Endothelial cell (in vitro differentiated cells): ENCODE measurements at places on chromosomes 5 and 9.

GRCh38 chr5:136014049-136015002, 14.5 kb upstream of the TGFBI start:
- DNase-seq: no peak

GRCh38 chr9:83701286-83701685, 6.5 kb downstream of the UBQLN1 start:
- DNase-seq: no peak

DNA sequence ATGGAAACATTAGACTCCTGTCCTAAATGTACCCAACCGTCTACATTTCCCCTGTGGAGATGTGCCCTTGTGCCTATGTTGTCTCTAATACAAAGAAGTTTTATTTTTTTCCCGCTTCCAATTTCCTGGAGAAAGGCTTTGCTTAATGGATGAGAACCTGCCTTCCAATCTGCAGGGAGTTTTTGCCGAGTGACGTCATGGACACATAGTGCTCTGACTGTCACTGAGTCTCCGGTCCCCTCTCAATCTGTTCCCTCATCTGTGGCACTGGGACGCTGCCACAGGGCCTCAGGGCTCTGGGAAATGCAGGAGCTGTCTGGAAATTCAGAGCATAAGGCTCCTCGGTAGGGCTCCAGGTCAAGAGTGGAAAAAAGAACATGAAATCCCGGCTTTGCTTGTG, 144.8 kb downstream of the PDZD2 start:
- no peak for DNase-seq

DNA sequence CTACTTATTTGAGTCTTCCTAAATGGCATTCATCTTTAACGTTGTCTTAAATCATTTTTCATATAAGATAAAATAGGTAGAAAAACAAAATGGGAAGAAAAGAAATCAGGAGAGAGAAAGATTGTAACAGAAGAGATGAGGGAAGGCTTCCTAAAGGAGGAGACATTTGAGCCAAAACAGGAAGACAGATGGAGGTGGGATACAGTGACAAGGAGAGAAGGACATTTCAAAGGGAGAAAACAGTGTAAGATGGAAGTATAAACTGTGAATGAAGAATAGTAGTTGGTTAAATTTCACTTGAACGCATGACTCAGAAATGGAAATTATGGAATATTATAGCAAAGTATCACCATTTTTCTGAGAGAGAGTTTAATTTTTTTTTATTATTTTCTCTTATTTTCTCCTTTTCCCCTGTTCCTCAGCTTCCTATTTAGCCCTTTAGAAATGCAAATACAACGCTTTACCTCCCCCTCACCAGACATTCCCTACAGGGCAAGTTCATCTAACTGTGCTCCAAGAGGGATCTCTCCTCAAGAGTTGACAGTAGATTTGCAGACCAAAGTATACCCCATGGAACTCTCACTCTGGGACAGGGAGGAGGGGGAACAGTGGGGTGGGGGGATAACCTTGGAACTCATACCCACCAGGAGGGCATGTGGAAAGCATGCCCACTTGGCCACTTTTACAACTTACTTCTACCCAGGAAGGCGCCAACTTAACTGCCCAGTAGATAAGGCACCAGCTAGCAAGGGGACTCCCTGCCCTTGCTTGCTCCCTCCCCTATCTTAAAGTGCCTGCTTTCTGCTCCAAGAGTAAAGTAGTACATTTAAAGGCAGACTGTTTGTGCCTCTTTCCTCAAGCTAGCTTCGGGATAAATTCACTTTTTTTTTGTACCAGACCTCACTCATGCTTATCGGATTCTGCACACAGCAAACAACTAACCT, 304.7 kb upstream of the POU5F2 start:
- DNase-seq: no peak

- DNase-seq: no peak
Observed at GRCh38 chr5:160349249-160349934, 21.0 kb downstream of the C1QTNF2 start.

DNA sequence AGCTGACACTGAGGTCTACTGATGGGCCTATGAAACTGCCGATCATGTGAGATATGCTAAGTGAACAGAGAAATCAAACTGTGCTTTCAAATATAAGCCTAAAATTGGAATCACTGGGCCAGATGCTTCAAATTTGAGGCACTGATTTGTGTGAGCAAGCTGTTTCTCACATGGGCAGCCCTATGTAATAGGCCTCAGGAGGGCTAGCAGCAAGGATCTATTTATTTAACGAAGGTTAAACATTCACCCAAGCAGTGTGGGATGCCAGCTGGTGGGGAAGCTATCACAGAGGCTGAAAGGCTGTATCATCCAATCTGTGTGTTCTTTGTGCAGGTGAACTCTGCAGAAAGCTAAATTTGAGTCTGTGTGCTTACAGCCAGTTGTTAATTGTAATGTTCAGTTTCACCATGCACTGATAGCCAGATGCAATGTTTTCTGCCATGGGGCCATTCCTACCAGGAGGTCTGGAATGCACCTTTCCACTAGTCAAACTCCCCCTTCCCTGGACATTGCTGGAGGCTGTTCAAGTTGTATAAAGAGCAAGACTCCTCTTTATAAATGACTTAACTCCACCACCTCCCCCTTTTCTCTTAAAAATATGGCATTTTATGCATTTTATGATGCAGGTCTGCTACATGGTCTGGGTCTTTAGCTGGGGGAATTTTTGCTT, 228.9 kb downstream of the SH3GL2 start:
- no peak for DNase-seq

DNA sequence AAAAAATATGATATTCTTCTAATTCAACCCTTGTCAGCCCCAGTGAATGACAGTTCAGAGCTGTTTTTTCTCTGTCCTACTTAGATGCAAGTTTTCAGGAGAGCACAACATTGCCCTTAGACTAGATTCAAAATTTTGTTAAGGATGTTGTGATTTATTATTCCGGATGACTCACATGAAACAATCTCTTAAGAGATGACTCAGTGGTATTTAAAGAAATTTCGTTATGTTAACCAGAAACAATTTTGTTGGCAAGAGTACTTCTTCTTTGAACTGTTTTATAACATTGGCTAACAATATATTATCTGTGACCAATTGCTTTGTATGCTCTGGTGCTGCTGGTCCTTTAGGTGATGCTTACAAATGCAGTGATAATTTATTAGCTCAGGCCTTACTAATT, 132.0 kb downstream of the IZUMO3 start:
- no peak for DNase-seq

DNA sequence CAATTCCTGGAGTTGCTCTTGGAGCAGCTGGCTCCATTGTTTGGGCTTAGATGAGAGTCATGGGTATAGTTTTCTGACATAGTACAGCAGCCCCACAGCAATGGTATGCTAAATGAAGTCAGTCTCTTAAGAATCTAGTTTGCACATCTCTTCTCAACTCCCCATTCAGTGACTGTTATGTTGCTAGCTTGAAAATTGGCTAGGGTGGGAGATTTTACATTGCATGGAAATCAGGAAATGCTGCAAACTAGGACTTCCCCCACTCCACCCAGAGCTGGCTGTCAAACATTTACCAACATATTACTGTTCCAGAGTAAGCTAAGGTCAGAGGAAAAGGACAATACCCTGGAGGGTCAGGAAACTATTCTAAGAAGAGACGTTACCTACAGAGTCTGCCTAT, 17.6 kb upstream of the FCHO2 start:
- DNase-seq: no peak

DNA sequence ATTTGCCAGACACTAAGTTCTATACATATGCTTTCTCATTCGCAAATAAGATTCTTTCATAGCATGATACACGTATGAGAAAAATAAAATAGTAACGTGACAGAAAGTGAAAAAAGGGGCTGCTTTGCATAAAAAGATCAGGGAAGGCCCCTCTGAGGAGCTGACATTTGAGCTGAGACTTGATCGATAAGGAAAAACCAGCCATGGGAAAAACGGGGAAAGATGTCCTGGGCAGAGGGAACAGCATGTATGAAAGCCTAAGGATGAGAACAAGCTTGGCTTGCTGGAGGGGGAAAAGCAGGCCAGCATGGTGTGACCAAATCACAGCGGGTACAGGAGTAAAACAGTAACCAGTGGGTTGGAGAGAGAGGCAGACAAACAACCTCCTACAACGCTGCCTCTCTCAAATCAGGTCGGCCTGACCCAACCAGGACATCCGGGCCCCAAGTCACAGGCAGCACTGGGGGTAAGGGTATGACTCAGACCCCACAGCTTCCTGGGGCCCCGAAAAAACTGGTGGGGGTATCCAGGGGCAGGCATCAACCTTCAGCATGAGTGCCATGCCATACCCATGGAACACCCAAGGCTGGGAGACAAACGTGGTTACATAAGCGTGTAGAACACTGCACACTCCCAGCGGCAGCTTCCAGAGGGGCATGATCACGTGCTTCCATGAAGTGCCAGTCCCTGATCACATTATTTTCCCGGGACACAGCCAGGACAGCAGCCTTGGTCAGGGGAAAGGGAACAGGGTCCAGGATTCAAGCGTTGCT, 2.2 kb downstream of the TNIP1 start:
- no peak for DNase-seq

DNA sequence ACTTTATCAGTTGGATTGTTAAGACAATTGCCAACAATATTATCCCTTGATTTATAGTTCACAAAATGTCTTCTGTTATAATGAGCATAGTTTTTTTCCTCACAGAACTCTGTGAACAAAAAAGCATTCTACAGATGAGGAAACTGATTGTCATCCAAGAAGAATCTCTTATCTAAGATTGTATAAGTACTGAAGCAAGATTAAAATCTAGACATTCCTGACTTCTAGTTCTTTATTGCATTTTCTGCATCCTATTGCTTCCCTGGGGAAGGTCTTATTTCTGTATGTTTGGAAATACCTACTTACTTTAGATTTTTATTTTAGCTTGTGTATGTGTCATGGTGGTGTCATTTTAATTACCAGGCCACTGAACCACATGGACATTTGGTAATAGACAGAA, 884.9 kb upstream of the WWC1 start:
- DNase-seq: no peak

GRCh38 chr5:133205649-133206048, 153.8 kb downstream of the HSPA4 start:
- no peak for DNase-seq

- no peak for DNase-seq
Observed at GRCh38 chr9:90432951-90433350, 209.7 kb downstream of the DIRAS2 start.
